Right lobe of liver (tissue), 6 donors: ENCODE measurements at places on chromosomes 11 and 22. TPM values are rescaled to one million over a fixed set of nuclear protein-coding genes. Genes with fewer than 3 reads are reported as not detected.

DNA sequence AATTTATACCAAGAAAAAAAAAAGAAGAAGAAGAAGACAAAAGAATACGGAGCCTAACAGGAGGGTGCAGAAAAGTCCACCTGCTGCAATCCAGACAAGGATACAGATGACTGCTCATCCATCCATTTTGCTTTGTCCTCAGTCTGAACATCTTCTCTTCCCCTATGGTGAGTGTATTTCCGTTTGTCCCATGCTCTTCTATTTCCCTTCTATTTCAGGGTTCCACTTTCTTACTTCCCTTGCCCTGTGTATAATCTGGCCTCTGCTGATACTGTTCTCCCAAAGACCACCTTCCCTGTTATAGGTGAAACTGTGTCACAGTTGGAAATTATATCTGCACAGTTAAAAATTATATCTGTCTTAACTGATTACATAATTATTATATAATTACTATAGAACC lies 48.7 kb upstream of the USP47 start:
- DNase-seq, result no peak

- no peak for DNase-seq
Measured at GRCh38 chr11:93059117-93059957, 89.9 kb downstream of the MTNR1B start.

GRCh38 chr22:35155403-35156025 lies 89.6 kb downstream of the ISX start:
- no peak for DNase-seq

- no peak for DNase-seq
Measured at GRCh38 chr22:45169591-45170466, 6.1 kb downstream of the NUP50 start.

DNA sequence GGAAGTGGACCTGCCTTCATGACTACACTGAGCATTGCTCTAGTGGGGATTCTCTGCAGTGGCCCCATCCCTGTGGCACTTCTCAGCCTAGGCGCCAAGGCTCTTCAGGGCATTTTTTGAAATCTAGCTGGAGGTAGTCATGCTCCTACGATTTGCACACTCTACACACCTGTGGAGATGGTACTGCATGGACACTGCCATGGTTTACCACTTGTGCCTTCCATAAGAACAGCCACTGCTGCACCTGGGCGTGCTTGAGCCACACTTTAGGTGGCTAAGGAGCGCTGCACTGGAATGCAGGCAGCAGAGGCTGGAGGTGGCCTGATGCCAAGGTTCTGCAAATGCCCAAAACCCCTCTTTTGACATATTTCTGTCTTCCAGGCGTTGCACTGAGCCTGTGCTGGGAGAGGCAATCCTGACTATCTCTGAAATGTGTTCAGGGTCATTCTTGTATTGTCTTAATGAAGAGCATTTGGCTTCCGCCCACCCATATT lies 24.3 kb downstream of the IZUMO1R start:
- no peak for DNase-seq

INSC gene
- total RNA-seq, result not detected
